GOT3 (cell line): ENCODE measurements at places on chromosomes 11 and 22.

DNA sequence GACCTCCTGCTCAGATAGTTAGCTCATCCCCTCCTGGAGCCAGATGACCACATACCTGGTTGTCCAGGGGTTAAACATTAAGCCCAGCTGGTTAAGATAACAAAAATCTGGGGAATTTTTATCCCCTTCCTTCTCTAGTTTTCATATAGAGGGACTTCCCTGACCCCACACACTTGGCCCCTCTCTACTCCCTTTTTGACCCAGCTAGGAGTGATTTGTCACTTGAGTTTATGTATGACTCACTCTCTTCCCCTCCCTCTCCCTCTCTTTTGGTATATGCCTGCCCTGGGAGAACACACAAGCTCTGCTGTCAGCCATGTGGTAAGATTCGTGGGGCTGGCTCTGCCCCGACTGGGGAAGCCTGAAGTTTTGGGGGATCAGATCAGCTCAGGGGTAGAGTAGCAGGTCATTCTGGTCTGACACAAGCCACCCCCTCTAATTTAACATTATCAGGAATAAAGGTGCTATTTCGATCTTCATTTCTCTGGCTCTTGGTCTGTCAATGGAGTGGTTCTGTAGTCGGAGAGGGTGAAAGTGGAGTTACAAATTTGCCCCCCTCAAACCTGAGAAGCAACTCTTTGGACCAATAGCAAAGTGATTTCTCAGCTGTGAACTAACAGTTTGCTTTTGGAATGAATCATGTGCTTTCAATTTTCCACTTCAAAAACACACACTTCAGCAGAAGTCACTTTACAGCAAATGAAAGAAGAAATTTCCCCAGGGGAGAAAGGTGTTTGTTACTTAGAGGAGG lies 415.3 kb upstream of the CADM1 start:
- DNase-seq: no peak

- DNase-seq: no peak
These were observed 131.8 kb downstream of the UVRAG start for GRCh38 chr11:75946531-75947530.

GRCh38 chr11:40227730-40228129 lies 1231.7 kb downstream of the LRRC4C start:
- DNase-seq: no peak

DNA sequence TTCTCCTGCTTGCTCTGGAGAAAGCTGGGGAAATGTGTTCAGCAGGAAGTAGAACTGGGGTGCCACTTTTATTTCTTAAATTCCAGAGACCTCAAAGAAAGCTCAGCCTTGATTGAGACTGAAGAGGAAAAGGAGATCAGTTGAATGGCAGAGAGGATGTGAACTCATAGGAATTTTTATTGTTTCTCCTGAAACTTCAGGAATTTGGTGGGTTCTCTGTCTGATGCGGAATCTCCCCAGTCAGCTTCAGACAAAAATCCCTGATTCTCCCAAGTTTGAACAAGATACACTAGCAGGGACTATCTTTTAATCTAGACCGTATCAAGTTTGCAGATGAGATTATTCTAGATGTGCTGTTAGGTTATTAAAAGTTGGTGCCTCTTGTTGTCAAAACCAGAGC lies 23.0 kb downstream of the EHF start:
- DNase-seq: no peak

DNA sequence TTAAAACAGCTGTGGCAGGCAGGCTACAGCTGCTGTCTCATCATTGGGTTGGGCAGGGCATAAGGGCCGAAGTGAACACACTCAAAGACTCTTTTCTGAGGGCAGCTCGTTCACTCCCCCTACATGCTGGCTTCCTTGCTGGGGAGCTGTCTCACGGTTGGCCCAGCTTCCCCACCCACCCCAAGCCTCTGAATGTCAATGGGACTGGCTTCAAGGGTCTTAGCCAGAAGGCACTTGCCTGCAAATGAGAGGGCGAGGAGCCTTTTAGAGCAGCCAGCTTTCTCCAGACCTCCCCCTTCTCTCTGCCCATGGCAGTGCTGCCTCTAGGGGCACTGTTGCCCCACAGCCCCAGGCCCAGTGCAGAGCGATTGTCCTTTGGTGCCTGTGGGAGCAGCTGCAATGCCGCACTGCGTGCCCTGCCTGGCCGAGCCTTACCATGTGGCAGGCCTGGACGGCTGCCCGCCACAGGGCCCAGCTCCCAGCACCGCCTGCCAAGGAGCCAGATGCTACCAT lies 94.7 kb upstream of the RASSF10 start:
- no peak for DNase-seq

GRCh38 chr11:35515224-35515623 lies 10.2 kb downstream of the PAMR1 start:
- DNase-seq: no peak

- no peak for DNase-seq
These were observed 16.7 kb upstream of the CARD18 start for GRCh38 chr11:105156231-105156630.

DNA sequence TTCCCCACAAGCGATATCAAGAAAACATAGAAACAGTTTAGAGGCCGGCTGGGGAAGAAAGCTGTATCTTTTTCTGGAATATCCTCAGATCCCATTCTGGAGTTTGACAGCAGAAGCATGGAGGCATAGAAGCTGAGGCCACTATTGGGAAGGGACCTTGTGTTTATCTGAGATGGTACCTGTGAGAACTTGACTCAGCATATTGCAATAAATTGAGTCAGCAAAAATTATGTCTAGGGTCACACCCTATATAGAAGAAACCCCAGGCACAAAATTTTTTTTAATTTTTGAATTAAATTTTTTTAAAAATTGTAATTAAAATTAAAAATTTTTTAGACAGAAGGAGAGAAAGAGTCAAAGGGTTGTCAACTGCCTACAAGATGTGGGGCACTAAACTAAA lies 178.7 kb downstream of the NTM start:
- no peak for DNase-seq

DNA sequence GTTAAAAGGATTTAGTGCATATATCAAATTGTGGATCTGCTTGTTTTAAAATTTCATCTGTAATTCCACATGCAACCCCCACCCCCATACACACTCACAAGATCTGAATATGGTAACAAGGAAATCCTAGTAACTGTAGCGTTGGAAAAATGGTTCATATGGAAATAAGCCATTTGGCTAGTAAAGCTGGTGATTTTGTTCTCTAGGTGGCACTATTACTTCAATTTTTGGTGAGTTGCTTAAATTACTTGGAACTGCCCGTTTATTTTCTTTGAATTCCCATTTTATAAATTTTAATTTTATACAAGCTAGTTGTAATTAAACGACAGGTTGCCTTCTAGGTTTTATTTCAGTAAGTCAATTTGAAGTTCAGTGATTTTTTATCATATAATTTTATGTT lies 5.3 kb downstream of the BDNF start:
- DNase-seq: no peak

DNA sequence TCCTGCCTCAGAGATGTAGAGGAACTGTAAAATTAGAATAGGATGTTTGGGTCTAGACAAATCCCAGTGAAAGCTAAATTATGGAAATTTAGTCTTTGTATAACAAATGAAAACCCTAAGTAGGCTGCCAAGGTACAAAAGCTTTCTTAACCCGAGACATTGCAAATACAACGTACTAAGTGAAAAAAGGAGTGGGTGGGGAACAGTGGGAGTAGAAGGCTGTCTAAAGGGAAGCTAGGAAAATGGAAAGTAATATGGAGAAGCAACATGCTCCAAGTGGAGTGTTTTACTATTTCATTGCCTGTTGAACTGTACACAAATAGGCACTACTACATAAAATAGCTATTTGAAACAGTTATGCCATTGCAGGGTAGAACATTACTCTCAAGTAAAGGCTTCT lies 6.8 kb upstream of the LIN7C start:
- no peak for DNase-seq

DNA sequence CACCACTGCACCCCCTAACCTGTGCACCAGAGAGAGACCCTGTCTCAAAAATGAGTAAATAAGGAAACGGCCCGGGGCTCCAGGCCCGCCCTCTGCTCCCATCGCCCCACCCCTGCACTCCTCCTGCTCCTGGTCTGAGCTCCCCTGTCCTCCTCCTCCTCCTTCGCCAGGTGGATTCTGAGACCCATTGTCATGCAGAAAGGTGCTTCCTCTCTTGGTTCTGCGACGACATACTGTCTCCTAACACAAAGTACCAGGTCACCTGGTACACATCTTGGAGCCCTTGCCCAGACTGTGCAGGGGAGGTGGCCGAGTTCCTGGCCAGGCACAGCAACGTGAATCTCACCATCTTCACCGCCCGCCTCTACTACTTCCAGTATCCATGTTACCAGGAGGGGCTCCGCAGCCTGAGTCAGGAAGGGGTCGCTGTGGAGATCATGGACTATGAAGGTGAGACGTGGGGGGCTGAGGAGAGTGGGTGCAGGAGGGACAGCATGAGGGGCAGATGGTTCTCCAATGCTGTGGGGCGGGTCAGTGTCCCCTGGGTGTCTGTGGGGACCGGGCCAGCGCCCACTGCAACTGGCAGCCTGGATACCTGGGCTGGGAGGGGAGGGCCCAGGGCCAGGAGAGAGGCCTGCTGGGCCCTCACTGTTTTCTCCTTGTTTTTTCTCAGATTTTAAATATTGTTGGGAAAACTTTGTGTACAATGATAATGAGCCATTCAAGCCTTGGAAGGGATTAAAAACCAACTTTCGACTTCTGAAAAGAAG lies 3.1 kb upstream of the APOBEC3D start:
- DNase-seq: no peak

GRCh38 chr11:111913997-111914396 lies 1.5 kb downstream of the HSPB2 start:
- DNase-seq: no peak

DNA sequence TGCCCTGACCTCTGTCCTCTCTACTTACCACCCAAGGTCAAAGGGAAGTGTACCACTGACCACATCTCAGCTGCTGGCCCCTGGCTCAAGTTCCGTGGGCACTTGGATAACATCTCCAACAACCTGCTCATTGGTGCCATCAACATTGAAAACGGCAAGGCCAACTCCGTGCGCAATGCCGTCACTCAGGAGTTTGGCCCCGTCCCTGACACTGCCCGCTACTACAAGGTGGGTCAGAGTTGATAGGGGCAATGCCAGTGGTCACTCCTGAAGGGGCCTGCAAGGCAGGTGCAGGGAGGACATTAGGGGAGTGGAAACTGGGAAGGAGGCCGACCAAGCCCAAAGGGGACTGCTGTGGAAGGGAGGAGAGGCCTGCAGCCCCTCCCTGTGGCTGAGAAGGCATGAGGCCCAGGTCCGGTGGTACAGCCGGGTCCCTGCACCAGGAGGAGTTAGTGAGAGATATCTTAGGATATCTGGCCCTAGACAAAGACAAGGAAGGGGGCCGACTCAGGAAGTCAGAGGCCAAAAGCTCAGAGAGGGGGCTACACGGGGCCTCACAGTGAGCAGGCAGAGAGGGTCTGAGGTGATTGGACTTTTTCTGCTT lies 17.9 kb downstream of the POLR3H start:
- DNase-seq: no peak

GRCh38 chr11:121444526-121444925 lies 7.6 kb upstream of the SORL1 start:
- no peak for DNase-seq

DNA sequence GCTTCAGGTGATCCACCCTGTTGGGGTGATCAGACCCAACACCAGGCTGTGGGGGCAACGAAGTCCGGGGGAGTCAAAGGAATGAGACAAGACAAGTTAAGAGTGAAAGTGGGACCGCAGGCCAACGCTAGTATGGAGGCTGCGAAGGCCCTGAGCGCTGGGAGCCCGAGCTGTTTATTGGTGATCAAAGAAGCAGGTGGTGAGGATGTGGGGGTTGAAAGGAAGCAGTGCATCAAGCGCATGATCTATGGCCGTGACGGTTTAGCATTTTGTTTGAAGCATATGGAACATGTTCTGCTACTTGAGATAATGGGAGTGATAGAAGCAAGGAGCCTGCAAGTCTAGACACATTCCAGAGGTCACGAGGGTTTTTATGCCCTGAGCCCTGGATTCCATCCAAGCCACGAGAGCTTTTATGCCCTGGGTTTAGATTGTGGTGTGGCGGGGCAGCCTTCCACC lies 49.5 kb downstream of the MCHR1 start:
- no peak for DNase-seq

DNA sequence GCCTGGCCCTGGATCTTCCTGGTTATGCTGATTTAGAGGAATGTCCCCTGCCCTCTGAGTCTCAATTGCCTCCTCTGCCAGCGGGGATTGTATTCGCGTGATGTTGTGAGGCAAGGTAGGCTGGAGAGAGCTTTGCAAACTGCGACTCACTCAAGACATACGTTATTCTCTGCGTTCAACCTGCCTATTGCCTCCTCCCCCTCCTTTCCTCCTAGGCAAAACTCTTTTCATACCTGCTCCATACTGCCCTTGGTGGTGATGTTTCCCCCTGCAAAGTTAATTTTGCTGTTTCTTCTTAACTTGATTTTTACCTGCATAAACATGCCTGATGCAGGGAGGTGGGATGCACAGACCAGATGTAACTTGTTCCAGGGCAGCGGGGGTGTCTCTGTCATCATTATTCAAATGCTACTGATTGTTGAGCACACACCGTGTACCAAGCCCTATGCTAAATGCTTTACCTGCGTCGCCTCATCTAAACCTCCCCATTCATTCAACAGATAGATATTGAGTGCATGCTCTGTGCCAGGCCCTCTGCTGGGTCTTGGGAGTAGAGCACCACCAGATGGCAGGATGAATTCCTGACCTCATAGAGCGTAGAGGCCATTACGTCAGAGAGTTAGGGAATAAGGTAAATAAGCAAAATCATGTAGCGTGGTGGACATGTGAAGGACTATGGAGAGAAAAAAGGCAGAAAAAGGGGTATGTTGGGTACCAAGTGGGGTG lies 29.0 kb downstream of the SGSM1 start:
- DNase-seq: no peak

DNA sequence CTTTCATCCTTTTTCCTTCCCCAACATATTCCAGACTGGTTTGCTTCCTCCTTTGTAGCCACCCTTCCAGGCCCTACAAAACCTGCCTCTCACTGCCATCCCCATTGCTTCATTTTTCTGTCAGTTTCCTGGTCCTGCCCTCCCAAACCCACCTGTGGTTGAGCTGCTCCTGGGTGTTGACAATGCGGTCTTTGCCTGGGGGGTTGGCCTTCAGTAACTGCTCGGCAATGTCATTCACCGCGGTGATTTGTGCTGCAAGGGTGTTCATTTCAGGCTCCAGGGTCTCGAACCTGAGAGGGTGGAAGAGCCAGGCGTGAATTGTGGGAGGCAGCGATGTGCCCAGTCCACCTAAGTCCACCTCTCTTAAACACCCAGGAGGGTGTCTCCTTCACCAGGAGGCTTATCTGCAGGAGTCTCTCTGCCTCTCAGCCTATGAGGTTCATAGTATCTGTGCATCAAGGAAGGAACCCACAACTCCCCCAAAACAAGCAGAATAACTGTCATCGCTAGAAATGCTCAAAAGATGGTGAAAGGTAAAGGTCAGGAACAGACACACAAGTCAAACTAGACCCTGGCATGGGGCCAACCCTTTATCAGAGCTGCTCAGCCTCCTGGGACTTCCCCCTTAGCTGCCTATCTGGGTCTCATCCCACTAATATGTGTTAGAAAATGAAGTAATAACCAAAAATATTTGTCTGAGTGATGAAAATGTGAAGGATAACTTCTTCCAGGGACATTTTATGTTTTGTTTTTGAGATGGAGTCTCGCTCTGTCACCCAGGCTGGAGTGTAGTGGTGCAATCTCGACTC lies 23.9 kb upstream of the RBM4B start:
- DNase-seq: no peak
